A549 (cell line): ENCODE measurements at places on chromosomes 1 and 21.
A peak's percentile ranks its signal among the peaks of the same experiment; 100 is the strongest.

- DNase-seq: no peak
These were observed 2.1 kb upstream of the PYGO2 start for GRCh38 chr1:154963643-154964042.

GRCh38 chr1:38558500-38559445 lies 300.8 kb downstream of the RRAGC start:
- no peak for DNase-seq

GRCh38 chr1:225816643-225817538 lies 7.0 kb downstream of the EPHX1 start:
- no peak for DNase-seq

- DNase-seq: no peak
These were observed 2.0 kb downstream of the FMO1 start for GRCh38 chr1:171250263-171250662.

GRCh38 chr1:246425139-246425794 lies 81.8 kb downstream of the SMYD3 start:
- DNase-seq: no peak

DNA sequence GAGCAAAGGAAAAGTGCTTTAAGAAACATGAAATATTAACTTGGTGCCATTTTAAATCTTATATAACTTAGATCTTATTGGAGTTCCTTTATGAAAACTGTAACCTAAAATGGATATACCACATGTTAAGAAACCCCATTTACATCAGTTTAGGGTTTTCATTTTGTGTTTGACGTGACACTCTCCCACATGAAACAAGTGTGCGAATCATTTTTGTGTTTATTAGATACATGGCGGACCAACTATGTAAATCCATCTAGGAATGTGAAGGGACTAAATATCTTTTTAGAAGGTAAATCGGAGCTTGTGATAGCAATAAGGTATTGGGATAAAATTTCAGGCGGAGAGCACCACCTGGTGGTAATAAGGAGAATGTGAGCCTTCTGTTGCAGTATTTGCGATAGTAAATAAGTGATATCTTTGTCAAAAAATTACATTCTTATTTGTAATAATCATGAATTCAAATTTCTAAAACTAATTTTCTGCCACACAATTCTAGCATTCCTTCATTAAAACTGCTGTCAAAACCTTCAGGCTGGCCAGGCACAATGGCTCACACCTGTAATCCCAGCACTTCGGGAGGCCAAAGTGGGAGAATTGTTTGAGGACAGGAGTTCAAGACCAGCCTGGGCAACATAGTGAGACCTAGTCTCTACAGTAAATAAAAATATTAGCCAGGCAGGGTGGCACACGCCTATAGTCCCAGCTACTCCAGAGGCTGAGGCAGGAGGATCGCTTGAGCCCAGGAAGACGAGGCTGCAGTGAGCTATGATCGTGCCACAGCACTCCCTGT lies 31.3 kb downstream of the SMAP2 start:
- peak; percentile 54 for DNase-seq

DNA sequence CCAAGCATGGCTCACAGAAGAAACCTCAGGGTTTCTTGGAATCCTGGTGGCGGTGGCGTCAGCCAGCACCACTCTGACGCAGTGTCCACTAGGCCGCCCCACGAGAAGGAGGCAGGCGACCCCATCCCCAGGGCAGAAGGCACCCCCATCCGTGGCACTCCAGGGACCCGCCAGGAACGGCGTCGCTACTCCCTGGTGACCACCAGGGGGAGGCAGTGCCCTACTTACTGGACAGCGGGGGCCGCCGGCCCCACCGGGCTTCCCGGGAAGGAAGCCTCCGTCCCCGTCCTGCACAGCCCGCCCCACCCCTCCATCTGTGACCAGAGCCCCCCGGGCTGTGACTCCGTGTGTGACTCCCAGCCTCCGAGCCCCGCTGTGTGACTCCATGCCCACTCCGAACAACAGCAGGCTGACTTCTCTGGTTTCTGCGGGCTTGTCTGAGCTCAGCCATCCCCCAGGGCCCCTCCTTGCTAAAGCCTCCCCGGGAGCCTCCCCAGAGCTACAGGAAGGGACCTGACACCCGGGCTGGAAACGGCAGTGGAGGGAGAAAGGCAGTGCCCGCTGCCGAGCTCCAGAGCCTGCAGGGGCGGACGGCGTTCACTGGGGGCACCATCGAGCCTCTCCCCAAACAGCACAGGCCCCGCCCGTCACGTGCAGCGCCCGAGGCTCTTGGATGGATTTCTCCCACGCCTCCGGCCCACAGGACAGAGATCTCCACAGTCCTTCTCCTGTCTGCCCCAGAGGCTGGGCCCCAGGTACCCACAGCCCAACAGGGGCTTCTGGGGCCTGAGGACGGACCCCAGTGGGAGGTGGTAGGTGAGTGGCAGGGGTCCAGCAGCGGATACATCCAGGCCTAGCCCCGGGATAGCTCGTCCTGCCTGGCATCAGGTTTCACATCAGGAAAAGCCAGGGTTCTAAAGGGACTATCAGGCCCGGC lies 21.1 kb downstream of the KIF17 start:
- peak; percentile 87 for DNase-seq

DNA sequence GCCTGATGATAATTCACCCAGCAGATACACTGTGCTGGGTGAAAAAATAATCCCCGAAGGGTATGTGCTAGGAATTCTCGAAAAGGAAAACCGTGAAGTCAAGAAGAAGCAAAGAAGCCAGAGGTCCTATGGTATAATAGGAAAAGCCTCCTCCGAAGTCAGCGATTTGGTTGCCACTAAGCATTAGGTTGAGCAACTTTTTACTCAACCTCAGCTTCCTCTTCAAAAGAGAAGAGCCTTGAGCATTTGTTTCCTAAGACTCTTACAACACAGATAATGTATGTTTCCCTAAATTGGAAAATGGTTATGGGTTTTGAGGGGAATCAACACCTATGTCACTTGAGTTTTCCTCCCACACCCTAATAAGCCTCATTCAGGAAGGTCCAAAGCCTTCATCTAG lies 21.3 kb upstream of the MNDA start:
- DNase-seq: no peak

DNA sequence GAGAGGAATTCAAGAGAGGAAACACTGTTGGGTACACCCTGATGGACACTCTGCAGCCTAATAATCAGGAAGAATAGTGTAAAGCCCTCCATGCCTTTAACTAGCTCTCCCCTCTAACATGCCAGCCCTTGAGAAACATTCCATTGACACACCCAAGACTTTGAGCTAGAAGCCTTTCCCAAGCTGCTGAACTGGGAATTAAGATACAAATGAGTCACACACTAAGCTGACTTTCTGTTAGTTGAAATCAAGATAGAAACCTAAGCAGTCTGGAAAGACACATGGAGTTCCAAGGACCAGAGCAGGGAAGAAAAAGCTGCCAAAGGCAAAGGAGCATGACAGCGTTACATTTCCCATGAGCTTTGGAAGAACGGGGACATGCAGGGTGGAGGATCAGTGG lies 380.8 kb downstream of the NPHP4 start:
- DNase-seq: no peak

GRCh38 chr1:195663549-195664280 lies 944.5 kb downstream of the KCNT2 start:
- peak; percentile 5 for DNase-seq

- peak; percentile 13 for DNase-seq
These were observed 801 bp downstream of the TRAF5 start for GRCh38 chr1:211327346-211327921.

DNA sequence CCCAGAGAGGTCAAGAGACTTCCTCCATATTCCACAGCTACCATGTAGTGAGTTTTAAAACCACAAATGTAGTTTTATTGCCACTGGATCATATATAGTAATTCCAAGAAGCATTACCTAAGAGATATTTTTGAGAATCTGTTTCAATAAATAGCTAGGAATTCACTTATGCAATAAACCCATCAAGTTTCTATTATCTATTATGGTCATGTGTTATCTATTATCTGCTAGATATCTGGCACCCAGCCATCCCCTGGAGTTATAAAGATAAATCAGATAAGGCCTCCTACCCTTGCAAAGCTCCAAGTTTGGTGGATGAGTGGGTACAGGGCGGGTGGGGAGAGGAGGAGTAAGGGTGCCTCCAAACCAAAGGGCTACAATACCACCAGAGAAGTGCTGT lies 10.3 kb upstream of the VWA5B1 start:
- no peak for DNase-seq

GRCh38 chr1:183168308-183168707 lies 17.8 kb upstream of the LAMC2 start:
- DNase-seq: no peak

DNA sequence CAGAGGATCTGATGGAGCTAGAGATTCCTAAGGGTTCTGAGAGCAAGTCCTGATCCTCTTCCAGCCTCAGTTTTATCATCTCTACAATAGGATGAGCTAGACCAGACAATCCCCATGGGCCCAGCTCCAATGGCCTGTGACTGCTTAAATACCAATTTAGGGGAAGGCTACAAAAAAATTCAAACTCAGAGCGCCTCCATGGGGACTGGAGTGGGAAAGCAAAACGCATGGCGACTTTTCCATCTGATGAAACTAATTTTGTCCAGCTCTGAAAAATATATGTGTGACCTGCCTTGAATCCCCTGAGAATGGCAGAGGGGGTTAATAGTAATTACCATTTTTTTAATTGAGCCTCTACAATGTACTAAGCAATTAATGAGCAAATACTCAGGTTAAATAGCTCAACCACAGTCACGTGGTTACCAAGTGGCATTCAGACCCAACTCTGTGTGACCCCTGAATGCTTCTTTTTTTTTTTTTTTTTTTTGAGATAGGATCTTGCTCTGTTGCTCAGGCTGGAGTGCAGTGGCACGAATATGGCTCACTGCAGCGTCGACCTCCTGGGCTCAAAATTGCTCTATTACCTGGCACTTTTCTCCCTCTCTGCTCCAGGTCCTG lies 8.4 kb downstream of the EXTL1 start:
- DNase-seq: no peak

GRCh38 chr21:37461479-37461878 lies 94.9 kb downstream of the DYRK1A start:
- DNase-seq: no peak

DNA sequence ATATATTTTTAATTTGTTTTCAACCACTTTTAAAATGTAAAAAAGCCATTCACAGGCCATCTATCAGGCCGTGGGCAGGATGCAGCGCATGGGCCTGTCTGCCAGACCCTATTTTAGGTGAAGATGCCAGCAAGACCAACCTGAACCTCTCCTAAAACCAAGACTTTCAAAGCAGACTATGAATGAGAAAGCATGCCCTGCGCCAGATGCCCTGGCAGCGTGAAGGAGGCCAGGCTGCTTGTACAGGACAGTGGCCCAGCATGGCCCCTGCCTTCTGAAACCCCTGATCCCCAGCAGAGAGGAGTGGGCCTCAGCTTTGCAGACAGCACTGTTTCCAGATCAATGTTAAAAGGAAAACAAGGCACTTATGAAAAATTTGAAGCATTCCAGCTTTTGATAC lies 31.6 kb downstream of the WDR4 start:
- DNase-seq: no peak

GRCh38 chr1:78114034-78114956 lies 68.5 kb downstream of the GIPC2 start:
- DNase-seq: peak; percentile 70

DNA sequence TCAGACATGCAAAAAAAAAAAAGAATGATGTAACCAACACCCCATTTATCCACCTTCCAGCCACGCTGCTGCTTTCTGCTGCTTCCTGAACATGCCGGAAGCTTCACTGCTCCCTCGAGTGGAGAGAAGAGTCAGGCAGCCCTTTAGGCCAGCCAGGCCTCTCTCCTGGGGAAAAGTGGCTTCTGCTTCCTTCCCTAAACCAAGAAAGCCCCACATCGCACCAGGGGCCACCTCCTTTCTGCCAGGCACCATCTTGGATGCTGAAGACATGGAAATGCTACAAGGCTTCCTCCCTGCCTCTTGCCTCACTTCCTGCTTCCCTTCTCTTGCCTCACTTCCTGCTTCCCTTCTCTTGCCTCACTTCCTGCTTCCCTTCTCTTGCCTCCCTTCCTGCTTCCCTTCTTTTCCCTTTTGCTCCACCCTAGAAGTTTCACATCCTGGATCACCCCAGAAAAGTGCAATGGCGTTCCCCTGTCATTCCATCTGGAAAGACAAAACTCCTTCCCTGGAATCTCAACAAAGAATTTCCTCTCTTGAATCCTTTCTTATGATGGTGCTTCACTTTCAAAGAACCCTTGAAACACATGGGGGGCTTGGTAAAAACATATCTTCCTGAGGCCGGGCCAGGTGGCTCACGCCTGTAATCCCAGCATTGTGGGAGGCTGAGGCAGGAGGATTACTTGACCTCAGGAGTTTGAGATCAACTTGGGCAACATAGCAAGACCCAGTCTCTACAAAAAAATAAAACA lies 18.7 kb downstream of the TNFRSF8 start:
- no peak for DNase-seq

DNA sequence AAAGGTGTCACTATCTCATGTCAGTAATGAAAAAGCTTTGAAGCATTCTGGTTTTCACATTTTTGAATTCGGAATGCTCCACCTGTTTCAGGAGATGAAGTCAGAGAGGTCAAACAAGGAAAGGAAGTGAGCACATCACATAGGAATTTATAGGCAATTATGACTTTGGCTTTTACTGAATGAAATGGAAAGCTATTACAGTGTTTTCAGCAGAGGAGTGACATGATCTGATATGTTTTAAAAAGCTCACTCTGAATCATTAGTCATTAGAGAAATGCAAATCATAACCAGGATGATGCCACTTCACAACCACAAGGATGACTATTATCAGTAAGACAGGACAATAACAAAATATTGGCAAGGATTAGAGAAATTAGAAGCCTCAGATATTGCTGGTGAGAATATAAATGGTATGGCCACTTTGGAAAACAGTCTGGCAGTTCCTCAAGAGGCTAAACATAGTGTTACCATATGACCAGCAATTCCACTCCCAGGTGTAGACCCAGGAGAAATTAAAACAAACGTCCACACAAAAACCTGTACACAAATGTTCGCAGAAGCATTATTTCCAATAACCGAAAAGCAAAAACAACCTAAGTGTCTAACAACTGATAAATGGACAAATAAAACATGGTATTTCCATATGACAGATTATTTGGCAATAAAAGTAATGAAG lies 7.5 kb downstream of the TAF1A start:
- DNase-seq: no peak

DNA sequence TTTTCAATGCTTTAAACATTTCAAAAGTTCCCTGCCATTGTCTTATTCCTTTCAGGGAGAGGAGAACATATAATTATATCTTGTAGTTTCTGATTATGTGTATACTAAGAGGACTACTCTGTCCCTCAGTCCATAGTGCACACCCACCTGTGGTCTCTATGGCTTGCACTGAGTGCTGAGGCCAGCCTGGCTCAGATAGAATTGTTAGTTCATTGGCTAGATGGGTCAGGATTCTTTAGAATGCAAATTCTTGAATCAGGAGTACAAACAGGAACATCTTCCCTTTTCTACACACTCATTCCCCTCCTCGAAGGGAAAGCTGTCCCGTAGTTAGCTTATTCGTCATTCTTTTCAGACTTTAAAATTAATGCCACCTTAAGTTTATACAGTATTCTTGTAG lies 8.2 kb downstream of the BACH1 start:
- DNase-seq: no peak

- no peak for DNase-seq
These were observed 95.6 kb upstream of the F3 start for GRCh38 chr1:94637121-94637520.
